ENCODE measurements at places on chromosomes 7 and 10. TPM values are rescaled to one million over a fixed set of nuclear protein-coding genes. Genes with fewer than 3 reads are reported as not detected.

FLNC gene
- total RNA-seq: 245 TPM

CRHR2 gene
- 1.5 TPM for total RNA-seq

ELFN1 gene
- total RNA-seq: 4.8 TPM

HOXA6 gene
- 6.3 TPM for total RNA-seq

OR2A5 gene
- total RNA-seq: not detected

HOXA11 gene
- total RNA-seq: 0.81 TPM

FAM13C gene
- 8.1 TPM for total RNA-seq

LRIT1 gene
- total RNA-seq: not detected

LFNG gene
- total RNA-seq: 30.6 TPM

OGDHL gene
- total RNA-seq: not detected

VWC2 gene
- not detected for total RNA-seq

TBATA gene
- not detected for total RNA-seq

TUBAL3 gene
- not detected for total RNA-seq

ZNF804B gene
- not detected for total RNA-seq

FRA10AC1 gene
- 32.5 TPM for total RNA-seq

SLC26A5 gene
- 0.78 TPM for total RNA-seq

ZC3HAV1L gene
- 6.9 TPM for total RNA-seq

RET gene
- total RNA-seq: 2.5 TPM

STEAP1B gene
- 5.1 TPM for total RNA-seq

GDF2 gene
- not detected for total RNA-seq

GDF10 gene
- 27.5 TPM for total RNA-seq

KLF14 gene
- 0.12 TPM for total RNA-seq

MYOZ1 gene
- total RNA-seq: 3.2 TPM

MOGAT3 gene
- not detected for total RNA-seq

FGFR2 gene
- 13.1 TPM for total RNA-seq

CNPY1 gene
- not detected for total RNA-seq

ACTL6B gene
- not detected for total RNA-seq

GPR26 gene
- not detected for total RNA-seq

GNAT3 gene
- not detected for total RNA-seq

CASTOR2 gene
- 18.7 TPM for total RNA-seq

CPVL gene
- total RNA-seq: 50.2 TPM

CNNM2 gene
- total RNA-seq: 13.3 TPM

LUC7L2 gene
- total RNA-seq: 121 TPM

SLC18A3 gene
- not detected for total RNA-seq

MMP21 gene
- total RNA-seq: 0.33 TPM

NXPH1 gene
- total RNA-seq: not detected

ASB10 gene
- total RNA-seq: not detected

CAMK2G gene
- 76.7 TPM for total RNA-seq

CXCL12 gene
- 322 TPM for total RNA-seq

HIPK2 gene
- total RNA-seq: 108 TPM

SMURF1 gene
- 47.9 TPM for total RNA-seq

MET gene
- 16.8 TPM for total RNA-seq

DRGX gene
- total RNA-seq: not detected

IGFBP1 gene
- not detected for total RNA-seq

KIAA1549 gene
- 2.8 TPM for total RNA-seq
